Uterus (tissue), 4 donors: ENCODE measurements at places on chromosomes 3 and 15. TPM values are rescaled to one million over a fixed set of nuclear protein-coding genes. Genes with fewer than 3 reads are reported as not detected.

Gene FAM107A
- total RNA-seq = 98.3 TPM

DNA sequence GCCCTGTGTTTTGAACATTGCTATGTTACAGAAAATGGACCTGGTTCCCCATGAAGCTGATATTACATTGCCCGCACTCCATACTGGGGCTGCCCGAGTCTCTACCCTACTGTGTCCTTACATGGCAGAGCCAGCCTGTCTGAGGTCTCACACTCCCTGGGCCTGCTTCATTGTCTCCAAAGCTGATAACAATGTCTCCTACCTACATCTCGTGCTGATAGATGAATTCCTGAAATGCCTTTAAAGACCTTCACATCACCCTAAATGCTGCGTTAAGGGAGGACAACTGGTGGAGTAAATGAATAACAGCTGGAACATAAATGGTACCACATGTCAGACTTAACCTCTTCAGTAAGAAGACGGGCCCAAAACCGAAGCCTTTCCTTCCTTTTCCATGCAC lies 62.9 kb upstream of the PTX3 start:
- no peaks in the 10 kb centered on the region for H3K36me3 ChIP-seq
- H3K27ac ChIP-seq = no peak overlapping the region
- no peak for DNase-seq
- H3K27me3 ChIP-seq = no peaks in the 10 kb centered on the region

- H3K27me3 ChIP-seq = no peaks in the 10 kb centered on the region
- H3K4me1 ChIP-seq = no peaks in the 10 kb centered on the region
- no peak overlapping the region for H3K27ac ChIP-seq
- no peaks in the 10 kb centered on the region for H3K36me3 ChIP-seq
- DNase-seq = no peak
- no peak overlapping the region for H3K4me3 ChIP-seq
These were observed 899.8 kb downstream of the ROBO2 start for GRCh38 chr3:77939726-77940125.

DNA sequence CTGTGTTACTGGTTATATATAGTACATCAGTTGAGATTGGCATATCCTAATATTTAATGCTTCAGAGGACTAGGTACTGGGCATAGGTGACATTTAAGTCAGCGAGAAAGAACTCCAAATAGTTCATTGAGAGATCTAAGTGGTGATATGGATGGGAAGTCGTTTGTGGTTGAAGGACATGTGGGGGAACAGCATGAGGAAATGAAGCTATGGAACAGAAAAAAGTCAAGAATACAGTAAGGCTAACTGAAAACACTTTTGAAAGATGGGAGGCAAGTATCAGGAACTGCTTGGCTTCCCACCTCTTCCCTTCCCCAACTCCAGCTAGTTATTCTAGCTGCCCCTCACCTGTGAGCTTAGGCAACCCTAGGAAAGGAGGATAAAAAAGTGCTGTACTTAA lies 3.7 kb upstream of the MYO5A start:
- no peak overlapping the region for H3K27ac ChIP-seq
- DNase-seq = no peak
- no peaks in the 10 kb centered on the region for H3K36me3 ChIP-seq
- no peaks in the 10 kb centered on the region for H3K4me1 ChIP-seq

DNA sequence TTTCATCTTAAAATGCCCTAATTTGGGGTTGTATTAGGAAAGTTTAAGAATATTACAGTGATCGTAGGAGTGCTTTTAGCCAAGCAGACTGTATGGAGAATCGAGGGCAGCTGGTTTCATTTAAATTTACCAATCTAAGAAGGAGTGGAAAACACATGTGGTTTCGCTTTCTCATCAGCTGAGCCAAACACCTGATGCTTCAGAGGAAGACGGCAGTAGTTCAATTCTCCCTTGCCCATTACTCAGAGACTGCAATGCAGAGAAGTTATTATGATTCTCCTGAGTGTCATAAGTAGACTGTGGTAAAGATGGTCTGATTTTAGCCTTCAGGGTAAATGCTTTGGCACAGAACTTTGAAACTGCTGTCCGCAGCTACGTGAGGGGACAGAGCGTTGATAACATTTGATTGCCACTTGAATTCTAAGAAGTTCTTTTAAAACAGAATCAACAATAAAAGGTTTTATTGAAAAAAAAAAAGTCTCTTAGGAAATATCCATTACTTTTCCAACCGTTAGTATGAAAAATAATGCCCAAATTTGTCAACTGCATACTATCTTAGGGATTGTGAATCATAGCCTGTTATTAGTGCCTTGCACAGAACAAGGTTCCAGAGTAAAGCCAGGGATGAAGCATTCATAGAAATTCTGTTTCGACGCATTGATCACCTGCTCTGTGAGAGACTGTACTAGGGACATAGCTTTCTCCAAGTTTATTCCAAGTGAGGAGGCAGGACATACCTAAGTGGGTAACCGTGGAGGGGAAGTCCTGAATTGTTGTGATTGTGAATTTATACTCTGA lies 25.6 kb downstream of the LYSMD4 start:
- DNase-seq = no peak
- peak overlapping the region; percentile 98 for H3K27ac ChIP-seq
- no peaks in the 10 kb centered on the region for H3K36me3 ChIP-seq
- H3K4me1 ChIP-seq = peaks cover 7% of the 10 kb centered on the region
- no peaks in the 10 kb centered on the region for H3K27me3 ChIP-seq

- H3K27ac ChIP-seq = no peak overlapping the region
- H3K36me3 ChIP-seq = no peaks in the 10 kb centered on the region
- H3K4me1 ChIP-seq = no peaks in the 10 kb centered on the region
- H3K27me3 ChIP-seq = no peaks in the 10 kb centered on the region
- H3K4me3 ChIP-seq = no peak overlapping the region
These were observed 7.4 kb downstream of the CCDC174 start for GRCh38 chr3:14658978-14659377.

DNA sequence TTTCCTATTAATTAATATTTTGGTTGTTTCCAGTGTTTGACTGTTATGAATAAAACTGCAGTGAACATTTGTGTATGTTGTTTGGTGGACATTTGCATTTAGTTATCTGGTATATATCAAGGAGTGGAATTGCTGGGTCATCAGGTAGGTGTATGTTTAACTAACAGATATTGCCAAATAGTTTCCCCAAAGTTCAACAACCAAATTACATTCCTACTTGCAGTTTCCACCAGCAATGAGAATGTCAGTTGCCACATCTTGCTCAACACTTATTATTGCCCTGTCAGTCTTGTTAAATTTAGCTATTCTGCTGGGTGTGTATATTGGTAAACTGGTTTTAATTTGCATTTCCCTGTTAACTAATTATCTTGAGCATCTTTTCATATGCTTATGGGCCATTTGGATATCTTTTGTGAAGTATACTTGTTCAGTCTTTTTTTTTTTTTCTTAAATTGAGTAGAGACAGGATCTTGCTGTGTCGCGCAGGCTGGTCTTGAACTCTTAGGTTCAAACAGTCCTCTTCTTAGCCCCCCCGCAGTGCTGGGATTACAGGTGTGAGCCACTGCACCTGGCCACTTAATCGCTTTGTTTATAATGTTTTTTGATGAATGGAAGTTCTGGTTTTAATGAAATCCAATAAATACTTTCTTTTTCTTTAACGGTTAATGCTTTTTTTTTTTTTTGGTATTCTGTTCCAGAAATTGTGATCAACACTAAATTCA lies 7.9 kb downstream of the FEM1B start:
- no peak overlapping the region for H3K4me3 ChIP-seq
- H3K4me1 ChIP-seq = no peaks in the 10 kb centered on the region
- DNase-seq = no peak
- no peaks in the 10 kb centered on the region for H3K27me3 ChIP-seq

Gene SAMD7
- total RNA-seq = not detected

Gene RPL15
- total RNA-seq = 3,621 TPM

- no peaks in the 10 kb centered on the region for H3K36me3 ChIP-seq
- no peak overlapping the region for H3K27ac ChIP-seq
These were observed 296.8 kb downstream of the DOCK3 start for GRCh38 chr3:50971487-50971924.

GRCh38 chr3:126364731-126365301 lies 7.6 kb upstream of the KLF15 start:
- no peak for DNase-seq
- no peak overlapping the region for H3K27ac ChIP-seq
- no peaks in the 10 kb centered on the region for H3K4me1 ChIP-seq
- H3K27me3 ChIP-seq = no peaks in the 10 kb centered on the region

Gene GRK7
- total RNA-seq = 0.18 TPM

Gene DLL4
- 20.0 TPM for total RNA-seq

Gene SQOR
- 11.5 TPM for total RNA-seq

Gene ADAMTS17
- 17.1 TPM for total RNA-seq

DNA sequence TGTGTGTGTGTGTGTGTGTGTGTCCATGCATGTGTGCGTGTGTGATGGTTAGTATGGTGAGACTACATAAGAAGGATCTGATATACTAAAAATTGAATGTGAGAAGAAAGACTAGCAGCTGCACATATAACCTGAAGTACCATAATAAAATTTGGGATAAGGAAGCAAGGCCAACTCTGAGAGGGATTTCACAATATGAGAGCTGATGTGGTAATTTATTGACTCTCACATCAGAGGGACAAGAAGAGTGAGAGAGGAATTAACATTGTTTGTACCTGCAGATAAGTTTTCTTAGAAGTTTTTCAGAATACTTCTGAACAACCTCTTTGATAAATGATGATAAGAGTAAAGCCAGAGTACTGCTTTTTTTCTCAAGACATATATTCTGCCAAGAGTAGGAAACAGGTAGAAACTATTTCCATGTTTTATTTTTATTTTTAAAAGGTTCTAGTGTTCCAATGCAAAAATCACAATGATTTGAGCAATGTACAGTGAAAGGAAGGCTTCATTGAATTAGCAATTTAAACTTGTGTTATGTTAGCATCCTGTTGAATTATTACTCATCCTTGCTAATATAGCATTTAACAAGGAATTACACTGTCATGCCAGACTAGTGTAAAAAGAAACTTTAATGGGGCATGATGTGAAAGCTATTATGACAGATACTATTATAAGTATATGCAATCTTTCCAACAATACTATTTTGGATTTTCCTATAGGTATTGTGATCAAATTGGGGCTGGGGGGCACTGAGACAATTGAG lies 415.5 kb upstream of the ARPP21 start:
- DNase-seq = no peak
- no peaks in the 10 kb centered on the region for H3K36me3 ChIP-seq
- no peak overlapping the region for H3K4me3 ChIP-seq
- no peaks in the 10 kb centered on the region for H3K4me1 ChIP-seq
- no peaks in the 10 kb centered on the region for H3K27me3 ChIP-seq

- H3K27ac ChIP-seq = peak overlapping the region; percentile 92
- no peaks in the 10 kb centered on the region for H3K36me3 ChIP-seq
- H3K4me3 ChIP-seq = peak overlapping the region; percentile 41
- no peaks in the 10 kb centered on the region for H3K27me3 ChIP-seq
- DNase-seq = peak; percentile 55
- no peaks in the 10 kb centered on the region for H3K4me1 ChIP-seq
These were observed 960 bp upstream of the KLF13 start for GRCh38 chr15:31325595-31326155.

DNA sequence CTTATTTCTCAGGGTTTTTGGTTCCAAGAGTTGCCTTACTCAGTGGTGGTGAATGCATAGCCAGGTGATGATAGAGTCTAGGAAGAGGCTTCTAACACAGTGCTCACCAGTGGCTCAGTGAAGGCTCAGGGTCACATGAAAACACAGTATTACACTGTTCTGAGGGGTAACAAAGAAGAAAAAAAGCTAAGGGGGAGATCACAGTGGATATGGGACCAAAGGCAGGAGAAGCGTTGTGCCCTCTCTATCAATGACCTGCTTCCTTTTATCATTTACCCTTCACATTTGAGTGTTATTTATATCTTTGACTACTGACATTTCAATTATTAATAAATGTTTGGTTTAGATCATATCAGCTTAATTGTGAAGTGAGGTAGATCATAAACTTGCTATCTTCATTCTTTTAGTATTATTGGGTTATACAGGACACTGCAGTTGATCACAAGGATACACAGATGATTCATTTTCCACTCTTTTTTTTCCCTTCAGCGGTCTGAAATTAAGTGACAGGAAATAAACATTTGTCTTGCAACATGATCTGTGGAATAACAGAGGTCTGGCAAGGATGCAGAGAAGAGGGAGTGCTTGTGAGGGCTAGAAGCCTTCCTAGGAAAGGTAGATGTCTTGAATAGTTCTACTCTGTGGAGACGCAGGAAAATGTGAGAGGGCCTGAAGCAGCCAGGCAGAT lies 171.7 kb downstream of the C3orf38 start:
- no peak overlapping the region for H3K27ac ChIP-seq
- H3K4me1 ChIP-seq = no peaks in the 10 kb centered on the region
- H3K36me3 ChIP-seq = no peaks in the 10 kb centered on the region
- H3K27me3 ChIP-seq = no peaks in the 10 kb centered on the region

DNA sequence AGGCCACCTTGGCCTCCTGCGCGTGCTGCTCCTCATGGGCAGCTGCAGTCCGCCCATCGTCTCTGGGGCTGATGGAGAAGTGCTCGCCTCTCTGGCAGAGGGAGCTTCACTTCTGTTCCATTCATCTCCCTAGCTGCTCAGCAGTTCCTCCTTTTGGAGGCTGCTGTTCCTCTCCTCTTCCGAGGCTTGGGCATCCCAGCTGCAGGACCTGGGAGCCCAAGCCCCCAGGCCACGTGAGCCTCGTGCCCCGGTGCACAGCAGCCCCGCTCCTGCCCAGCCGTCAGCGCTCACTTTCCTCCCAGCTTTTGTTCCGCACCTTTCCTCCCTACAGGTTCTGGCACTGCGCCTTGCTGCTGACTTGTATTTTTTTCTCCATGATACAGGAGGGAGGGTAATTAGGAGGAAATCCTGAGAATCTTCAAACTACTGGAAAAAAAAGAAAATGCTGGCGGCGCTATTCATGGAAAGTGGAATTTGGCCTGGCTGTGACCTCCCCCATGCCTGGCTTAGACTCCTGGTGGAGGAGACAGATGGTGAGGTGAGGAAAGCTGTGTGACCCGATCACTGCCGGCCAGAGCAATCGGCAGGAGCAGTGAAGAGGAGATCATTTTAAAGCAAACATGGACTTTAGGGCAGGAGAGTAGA lies 210.1 kb downstream of the CHST2 start:
- H3K27me3 ChIP-seq = no peaks in the 10 kb centered on the region
- no peak overlapping the region for H3K27ac ChIP-seq
- no peak for DNase-seq
